ENCODE measurements at places on chromosomes 7 and 10. TPM values are rescaled to one million over a fixed set of nuclear protein-coding genes. Genes with fewer than 3 reads are reported as not detected.

Gene HMX2
- polyA plus RNA-seq, result 2.8 TPM

Gene UCN3
- polyA plus RNA-seq, result 2.2 TPM

Gene ACADSB
- 22.6 TPM for polyA plus RNA-seq

Gene CARD11
- 1.0 TPM for polyA plus RNA-seq

Gene VPS37D
- 11.8 TPM for polyA plus RNA-seq

Gene SPDYE11
- 0.32 TPM for polyA plus RNA-seq

Gene SLC29A3
- 9.9 TPM for polyA plus RNA-seq

Gene AZGP1
- 32.8 TPM for polyA plus RNA-seq

GRCh38 chr7:69217516-69218350, 380.5 kb upstream of the AUTS2 start:
- no peak for DNase-seq

- no peak for DNase-seq
Measured at GRCh38 chr10:71677261-71677660, 42.3 kb downstream of the C10orf105 start.

- DNase-seq, result no peak
Measured at GRCh38 chr7:38316733-38317360, 43.4 kb upstream of the TARP start.

- no peak for DNase-seq
Measured at GRCh38 chr7:32073533-32073932, 3.3 kb upstream of the PDE1C start.

- DNase-seq, result no peak
Measured at GRCh38 chr7:135448753-135449152, 61.1 kb downstream of the CNOT4 start.

- DNase-seq, result no peak
Measured at GRCh38 chr7:15594461-15594860, 32.6 kb upstream of the AGMO start.

DNA sequence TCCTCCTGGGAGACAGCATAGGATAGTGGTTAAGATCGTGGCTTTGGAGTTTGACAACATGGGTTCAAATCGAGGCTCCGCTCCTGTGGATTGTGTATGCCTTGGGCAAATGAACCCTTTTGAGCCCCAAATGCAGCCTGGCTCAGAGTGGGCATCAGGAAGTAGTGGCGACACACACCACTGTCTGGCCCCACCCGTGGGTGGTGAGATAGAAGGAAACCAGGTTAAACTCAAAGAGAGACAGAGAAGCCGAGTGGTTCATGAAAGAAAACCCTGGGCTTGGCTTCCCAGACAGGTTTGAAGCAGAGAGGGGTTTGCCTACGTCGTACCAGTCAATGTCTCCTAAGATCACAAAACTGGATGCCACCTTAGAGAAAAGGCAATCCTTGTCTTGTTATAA, 57.7 kb downstream of the PRTFDC1 start:
- DNase-seq, result no peak

DNA sequence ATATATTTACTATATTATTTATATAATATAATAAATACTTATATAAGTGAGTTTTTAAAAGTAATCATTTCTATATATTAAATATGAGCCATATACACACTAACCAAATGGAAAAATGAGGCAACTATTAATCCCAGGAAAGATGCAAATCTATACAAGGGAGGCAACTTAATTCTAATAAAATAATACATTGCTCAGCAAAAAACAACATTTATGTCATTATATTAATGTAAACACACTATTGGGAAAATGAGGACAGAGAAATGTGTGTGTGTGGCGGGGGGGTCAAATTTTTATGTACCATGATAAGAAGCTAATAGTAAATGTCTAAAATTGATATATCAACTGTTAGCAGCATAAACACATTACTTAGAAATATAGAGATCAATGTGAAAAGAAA, 23.3 kb upstream of the DGKI start:
- DNase-seq, result no peak

DNA sequence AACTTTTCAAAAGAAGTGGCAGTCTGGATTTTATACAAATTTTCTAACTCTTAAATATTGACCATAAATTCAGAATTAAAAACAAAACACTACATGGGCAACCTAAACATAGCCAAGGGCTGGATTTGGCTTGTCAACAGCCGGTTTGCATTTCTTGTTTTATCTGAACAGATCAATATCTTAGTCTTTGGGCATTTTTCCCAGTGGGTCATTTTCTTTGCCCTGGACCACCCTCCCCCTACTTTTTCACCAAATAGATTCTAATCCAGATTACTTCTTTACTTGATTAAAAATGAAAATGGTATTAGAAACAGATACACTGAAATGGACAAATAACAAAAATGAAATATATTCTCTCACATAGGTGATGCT, 189.0 kb downstream of the ANK3 start:
- no peak for DNase-seq

DNA sequence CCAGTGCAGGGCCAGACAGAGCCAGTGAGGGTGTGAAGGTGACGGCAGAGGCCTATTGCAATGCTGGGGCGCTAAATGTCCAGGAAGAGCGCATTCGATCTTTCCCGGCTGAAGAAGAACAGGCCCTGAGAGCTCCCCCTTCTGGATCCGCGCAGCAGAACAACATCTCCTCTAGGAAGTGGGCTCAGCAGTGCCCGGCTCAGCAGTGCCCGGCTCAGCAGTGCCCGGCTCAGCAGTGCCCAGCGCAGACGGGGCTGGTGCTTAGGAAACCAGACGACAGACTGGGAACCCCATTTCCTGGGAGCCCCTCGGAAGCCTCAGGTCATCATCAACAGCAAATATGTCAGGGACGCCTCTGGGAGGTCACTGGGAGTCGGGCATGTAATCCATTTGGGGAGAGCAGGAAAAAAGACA, 4.7 kb upstream of the NOS3 start:
- DNase-seq, result no peak

DNA sequence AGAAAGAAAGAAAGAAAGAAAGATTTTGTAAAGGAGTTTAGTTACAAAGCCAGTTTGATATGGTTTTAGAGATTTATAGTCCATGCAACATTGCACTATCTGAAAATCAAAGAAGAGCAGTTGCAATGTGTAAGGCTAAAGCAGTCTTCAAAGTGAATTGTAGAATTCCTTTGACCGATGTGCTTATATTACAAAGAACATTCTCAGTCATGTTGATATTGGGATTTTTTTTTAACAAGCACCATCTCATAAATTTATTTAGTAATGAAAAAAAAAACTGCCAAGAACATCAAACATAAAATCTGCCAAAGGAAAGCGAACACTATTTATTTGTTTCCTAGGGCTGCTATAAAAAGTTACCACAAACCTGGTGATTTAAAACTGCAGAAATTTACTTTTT, 133.3 kb downstream of the DGKB start:
- DNase-seq, result no peak

- DNase-seq, result no peak
Measured at GRCh38 chr10:113753020-113753692, 1.7 kb downstream of the PLEKHS1 start.

DNA sequence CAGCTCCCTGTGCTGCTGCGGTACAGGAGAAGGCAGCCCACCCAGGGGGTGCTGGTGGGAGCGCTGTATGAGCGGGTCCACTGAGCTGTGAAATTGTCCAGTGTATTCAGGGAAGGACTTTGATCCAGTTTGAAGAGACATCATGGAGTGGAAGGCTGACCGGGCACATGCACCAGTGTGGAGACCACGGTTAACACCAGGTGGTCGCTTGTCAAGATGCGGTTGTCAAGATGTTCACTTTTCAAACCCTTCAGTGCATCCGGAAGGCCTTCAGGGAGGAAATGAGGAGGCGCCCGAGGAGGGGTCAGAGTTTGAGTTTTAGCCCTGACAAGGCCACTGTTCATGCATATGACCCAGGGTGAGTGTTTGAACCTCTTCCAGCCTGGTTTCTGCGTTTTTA, 6.1 kb downstream of the DOCK1 start:
- no peak for DNase-seq

DNA sequence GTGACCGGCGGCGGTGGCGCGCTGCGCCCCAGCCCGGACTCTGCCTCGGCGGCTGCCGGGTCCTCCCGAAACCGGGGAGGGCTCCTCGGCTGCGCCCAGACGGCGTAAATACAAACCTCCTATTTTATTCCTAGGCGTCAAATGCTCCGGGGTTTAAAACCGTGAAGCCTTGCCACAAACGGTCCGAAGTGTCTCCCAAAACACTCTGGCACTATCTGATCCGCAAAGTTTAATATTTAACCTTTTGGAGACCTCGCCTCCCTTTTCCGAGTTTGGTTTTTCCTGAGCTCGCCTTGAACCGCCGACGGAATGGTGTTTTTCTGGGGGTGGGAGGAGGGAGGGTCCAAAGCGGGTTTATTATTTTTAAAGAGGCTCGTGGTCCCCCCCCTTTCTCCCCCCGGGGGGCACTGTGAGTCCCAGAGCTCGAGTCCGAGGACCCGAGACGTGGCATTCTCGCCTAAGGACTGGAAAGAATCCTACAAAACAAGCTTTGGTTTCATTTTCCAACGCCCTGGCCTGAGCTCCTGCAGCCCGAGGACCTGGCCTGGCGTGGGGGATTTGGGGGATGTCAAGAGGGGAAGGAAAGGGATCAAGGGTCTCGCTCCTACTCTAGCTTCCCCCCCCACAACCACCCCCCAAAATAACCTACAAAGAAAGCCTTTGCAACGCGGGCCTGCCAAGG, 1.8 kb downstream of the TNRC18 start:
- DNase-seq, result no peak

DNA sequence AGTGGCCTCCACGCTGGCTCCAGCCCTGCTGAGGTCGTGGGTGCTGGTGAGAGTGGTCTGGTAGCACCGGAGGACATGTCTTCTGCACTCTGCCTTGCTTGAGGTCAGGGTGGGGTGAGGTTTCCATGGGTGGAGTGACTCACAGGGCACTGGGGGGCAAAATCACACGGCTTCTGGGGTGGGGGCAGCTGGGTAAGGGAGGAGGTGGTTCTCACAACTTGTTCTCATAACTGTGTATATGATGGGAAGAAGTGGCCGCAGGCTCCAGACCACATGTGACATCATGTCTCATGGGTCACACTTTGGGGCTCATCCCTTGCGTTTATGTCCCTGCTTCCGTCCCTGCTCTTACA, 884 bp upstream of the PRF1 start:
- DNase-seq, result no peak

GRCh38 chr10:63534723-63535122, 13.5 kb downstream of the REEP3 start:
- DNase-seq, result no peak

DNA sequence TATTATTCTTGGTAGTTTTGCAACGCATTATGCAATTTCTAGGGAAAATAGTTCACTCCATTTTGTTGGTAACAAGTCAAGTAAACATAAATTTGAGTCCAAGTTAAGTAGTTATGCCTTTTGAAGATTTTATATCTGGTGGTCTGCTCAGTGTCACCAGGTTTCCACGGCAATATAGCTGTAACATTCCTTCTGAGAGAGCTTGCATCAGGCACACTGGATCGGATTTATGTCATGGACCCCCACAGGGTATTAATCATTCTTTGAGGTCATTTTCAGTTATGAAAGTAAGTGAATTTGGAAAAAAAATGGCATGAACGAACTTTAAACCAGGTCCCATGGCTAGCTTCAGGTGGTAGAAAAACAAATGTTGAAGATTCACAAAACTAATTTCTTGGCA, 136.3 kb downstream of the POLR1F start:
- no peak for DNase-seq

DNA sequence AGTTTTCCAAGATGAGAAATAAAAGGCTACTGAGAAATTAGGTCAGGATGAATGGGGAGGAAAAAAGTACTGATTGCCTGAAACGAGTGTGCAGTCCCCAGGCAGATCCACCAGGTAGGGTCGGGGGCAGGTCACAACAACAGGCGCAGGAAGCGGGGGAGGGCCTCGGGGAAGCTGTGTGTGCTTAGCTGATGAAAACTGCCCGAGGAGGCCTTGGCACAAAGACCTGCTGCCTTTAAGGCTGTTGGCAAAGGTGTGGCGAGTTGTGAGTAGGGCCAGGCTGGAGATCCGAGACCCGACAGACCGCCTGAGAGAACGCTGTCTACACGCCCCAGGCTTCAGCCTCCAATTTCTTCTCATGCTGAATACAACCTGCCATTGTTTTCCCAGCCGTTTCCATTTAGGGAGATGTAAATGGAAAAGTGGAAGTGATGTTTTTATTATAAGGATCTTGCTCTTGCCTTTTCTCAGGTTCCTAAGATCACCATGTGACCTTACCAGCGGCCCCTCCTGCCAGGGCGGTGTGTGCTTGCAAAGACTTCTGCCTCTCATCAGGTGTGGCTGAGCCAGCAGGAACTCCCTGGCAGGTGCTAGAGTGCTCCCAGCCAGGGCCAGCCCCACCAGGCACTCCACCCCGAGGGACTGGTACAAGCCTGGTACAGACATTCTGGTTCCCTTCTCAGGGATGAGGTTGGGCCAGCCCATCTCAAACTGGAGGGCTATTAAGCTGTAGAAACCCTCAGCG, 60.8 kb downstream of the DLG5 start:
- no peak for DNase-seq

DNA sequence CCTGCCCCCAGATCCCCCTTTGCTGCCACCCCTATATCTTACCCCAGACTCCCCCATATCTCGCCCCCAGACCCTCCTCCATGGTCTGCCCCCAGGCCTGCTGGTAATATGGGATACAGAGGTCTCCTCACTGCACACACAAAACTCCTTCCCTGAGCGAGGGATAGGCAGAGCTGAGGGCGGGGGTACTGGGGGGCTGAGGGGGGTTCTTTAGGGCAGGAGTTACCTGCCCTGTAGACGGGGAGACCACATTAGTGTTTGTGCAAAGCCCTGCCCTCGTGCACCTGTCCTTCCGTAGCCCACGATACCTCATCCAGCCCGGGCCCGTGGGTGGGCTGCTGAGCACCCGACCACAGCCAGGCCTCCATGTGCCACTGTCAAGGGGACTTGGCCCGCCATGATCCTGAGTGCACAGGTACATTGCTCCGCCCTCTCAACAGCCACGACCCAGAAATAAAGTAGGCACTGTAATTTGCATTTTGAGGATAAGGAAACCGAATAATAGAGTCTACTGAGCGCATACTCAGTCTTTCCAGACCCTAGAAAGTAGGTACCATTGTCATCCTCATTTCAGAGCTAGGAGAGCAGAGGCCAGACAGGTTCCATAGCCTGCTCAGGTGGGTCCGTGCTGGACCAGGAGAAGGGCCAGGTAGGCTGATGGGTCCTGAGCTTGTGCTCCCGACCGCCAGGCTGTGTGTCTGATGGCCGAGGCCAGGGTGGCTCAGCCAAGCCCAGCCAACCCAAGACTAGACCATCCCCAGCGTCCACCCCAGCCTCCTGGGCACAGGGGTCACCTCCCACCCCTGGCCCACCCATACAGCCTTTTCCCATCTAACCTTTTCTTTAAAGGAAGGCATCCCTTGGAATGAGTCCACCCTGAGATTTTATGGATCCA, 115.2 kb downstream of the LHPP start:
- DNase-seq, result no peak

DNA sequence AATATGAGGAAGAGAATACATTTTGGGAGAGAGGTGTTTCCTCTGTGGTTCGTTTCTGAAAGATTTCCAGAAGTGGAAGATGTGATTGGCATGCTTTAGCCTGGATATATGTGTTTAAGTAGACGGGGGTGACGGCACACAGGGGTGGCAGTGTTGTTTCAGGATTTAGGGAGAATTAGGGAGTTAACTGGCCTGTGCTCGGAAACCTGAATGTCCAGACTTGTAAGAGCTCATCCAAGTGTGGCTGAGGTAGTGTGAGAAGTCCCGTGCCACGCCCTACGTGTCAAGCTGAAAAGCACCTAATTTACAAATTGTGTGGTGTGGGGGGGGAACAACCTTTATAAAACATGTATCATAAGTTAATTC, 1.1 kb downstream of the RALA start:
- DNase-seq, result no peak

GRCh38 chr7:117005449-117005848, 52.1 kb downstream of the ST7 start:
- no peak for DNase-seq

Data from left renal pelvis (tissue), 4 donors.